NCI-H1092 (cell line): ENCODE measurements at places on chromosomes 13 and 19.
A peak's percentile ranks its signal among the peaks of the same experiment; 100 is the strongest.

- no peak for DNase-seq
These were observed 57.2 kb upstream of the SERPINE3 start for GRCh38 chr13:51282322-51282721.

GRCh38 chr19:34431681-34432402 lies 3.7 kb downstream of the UBA2 start:
- no peak for DNase-seq

- no peak for DNase-seq
These were observed 98.0 kb downstream of the FOXO1 start for GRCh38 chr13:40568246-40569023.

- peak; percentile 55 for DNase-seq
These were observed 12.1 kb upstream of the DACH1 start for GRCh38 chr13:71879129-71879535.

DNA sequence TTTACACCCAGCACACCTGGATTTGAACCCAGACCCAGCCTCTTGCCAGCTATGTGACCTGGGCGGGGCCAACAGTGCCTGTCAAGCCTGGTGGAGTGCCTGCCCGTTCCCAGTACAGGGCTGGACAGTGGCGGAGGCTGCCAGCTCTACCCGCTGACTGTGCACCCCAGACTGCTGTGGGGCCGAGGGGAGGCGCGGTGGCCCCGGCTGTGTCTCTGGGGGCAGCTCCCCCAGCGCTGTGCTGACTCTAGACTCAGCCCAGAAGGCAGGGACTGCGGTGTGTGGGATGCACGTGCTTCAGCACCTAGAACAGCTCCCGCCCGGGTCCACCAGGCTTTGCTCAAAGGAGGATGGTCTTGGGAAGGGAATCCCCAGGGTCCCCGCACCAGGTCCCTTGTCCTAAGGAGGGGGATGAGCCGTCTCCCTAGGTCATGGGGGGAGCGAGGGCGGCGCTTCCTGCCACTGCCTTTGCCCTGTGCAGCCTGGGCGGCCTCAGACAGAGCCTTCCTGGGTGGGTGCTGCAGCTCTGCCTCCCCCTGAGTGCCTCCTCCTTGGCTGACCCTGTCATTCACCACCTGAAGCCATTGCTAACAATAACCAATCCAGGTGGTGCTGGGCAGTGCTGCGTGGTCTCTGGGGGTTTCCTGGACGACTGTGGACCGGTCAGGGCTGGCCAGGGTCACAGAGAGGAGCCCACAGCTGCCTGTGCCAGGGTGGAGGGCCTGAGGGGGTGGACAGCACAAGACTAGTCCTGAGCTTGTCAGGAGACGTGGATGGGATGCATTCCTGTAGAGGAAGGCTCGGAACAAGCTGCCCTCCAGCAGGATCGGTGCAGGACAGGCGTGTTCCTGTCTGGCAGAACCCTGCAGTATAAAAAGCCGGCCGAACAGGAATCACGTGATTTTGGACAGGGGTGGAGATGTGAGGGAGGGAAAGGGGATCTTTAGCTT lies 18.6 kb downstream of the TMEM255B start:
- DNase-seq, result no peak

- DNase-seq, result no peak
These were observed 18.2 kb downstream of the SIN3B start for GRCh38 chr19:16847430-16847829.

GRCh38 chr13:60135344-60135743 lies 28.4 kb downstream of the DIAPH3 start:
- DNase-seq, result no peak

DNA sequence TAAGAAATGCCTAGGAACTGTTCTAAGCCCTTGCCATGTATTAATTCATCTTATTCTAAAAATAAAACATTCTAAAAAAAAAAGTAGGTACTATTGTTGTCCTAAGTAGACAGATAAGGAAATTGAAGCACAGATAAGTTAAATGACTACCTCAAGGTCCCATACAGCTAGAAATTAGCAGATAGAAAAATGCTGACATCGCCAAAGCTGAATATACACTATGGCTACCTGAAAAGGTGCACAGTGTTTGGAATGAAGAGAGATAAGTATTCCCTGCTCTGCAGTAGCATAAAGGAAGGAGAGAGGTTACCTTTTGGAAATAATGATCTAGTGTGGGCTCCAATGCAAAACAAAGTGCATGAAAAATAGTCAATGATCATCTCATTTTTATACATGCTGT lies 65.3 kb downstream of the DCT start:
- no peak for DNase-seq

DNA sequence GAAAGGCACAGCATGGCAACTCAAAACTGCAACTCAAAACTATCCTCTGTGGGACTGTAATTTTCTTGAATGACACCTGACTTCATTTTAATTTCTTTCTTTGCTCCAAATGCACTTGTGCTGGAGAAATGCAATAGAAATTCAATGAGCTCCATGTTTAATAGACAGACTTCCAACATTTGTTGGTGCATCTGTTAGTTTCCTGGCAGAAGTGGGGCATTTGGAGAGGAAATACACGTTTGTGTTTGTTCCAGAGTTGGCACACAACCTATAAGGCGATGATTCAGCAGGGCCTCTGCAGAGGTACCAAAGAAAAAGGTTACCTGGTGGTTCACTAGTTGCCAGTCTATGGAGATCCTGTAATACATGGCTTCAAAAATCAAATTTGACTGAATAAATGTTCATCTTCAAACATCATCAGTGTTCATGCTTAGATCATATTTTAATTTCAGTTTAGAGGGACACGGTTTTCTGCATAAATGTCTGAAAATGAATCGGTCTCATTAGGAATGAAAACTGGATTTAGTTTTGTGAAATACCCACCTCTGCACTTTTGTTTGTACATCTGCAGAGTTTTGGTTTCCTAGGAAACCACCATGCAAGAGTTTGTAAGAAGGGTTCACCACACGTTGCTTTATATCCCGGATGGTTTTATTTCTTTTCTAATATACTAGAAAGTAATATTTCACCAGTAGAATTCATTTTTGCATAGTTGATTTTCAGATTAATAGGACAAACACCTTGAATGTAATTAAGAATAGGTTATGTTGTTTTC lies 21.8 kb upstream of the OBI1 start:
- peak; percentile 50 for DNase-seq

- DNase-seq, result no peak
These were observed 7.3 kb downstream of the IRS2 start for GRCh38 chr13:109779074-109779473.

DNA sequence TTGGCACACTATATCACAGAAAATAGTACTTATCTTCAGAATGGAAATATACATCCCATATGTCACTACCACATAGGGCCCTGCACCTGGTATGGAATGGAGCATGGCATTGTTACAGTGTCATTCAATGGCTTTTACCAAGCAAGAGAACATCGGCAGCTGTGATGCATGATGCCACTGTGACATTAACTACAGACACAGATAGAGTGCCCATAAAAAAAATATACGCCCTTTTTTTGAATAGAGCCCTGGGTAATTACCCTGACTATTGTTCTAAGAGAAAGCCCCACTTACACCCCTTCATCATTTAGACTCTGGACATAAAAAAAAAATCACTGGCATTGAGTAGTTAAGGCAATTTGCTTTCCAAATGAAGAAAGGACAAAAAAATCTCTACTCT lies 320.3 kb downstream of the DNAJC15 start:
- no peak for DNase-seq

DNA sequence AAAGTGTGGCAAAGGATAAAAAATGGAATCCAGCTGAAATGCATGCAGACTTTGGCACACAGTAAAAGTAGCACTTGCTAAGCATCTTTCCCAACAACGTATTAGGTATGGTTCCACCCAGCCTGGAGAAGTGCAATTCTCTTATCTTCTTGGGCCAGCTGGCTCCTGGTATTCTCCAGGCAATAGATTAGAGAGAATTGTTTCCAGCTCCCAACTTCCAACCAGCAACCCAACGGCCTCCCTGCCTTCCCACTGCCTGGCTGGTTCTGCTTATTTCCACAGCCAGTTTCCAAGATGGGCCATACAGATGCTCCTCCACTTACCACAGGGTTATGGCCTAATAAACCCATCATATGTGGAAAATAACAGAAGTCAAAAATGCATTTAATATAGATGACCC lies 133.4 kb downstream of the OXGR1 start:
- no peak for DNase-seq

DNA sequence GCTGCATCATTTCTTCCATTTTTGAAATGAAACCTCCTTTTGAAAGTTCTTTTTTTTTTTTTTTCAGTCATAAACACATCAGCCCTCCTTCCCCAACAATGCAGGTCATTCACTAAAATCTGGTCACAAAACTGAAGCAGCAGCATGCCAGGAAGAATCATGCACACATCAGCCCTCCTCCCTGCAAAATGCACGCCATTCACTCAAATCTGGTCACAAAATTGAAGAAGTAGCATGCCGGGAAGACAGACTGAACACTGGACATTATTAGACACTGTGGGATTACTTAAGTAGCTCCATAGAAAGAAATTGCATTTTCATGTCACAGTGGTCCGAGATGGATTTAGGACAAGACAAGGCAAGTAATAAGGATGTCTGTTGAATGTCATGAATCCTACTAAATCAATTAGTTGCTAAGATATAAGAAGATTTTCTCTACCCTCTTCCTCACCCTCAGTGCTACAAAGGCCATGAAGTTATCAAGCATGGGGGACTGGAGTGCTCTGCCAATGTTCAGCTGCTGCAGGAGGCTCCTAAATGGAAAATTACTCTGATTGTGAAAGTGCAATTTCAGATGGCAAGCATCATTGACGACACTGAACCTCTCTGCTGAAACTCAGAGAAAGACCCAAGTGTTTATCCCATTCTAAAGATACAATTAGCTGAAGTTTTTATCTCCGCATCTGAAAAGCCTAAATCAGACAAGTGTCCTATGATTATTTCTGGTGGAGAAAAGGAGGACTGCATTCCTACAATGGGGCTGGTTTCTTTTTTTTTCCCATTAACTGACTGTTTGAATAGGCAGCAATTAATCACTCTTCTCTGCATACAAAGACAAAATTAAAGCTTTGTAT lies 913.2 kb downstream of the DIAPH3 start:
- DNase-seq, result no peak

DNA sequence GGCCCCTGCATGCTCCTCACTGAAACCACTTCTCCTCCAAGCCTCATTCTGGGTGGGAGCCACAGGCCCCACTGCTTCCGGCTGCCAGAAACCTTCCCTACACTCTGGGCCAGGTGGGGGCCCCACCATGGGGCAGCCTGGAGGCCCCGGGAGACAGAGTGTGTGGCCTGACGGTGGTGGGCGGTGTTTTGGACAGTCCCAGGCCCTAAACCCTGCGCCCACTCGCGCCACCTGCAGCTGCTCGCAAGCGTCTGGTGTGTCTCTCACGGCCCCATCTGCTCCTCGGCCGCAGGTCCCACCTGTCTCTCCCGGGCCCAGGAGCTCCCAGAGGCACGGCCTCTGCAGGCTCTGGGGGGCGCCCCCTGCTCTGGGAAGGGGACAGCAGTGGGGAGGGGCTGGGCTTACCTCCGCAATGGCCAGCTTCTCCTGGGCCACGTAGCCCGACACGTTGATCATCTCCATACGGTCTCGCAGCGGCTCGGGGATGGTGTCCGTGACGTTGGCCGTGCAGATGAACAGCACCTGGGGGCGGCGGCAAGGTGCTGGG lies 5.6 kb downstream of the RPL36 start:
- DNase-seq, result no peak

- no peak for DNase-seq
These were observed 11.6 kb downstream of the DIAPH3 start for GRCh38 chr13:60152114-60152513.

- no peak for DNase-seq
These were observed 211.5 kb downstream of the URI1 start for GRCh38 chr19:30153326-30154210.

DNA sequence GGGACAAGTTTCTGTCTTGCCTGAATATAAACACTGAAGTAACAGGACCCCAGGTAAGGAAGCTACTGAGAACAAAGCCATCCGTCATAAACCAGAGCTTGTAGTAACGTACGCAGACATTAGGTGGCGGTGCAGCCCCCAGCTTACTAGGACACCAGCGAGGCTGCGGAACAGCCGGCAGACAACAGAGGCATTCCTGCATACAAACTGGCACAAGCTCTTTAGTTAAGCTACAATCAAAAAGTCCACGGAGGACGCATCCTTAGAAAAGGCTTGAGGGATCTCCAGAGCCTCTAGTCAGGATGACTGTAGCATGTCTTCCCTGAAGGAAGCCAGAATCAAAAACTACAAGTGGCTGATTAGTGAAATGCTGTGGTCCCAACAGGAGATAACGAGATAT lies 26.2 kb downstream of the ZNF160 start:
- peak; percentile 13 for DNase-seq

- DNase-seq, result no peak
These were observed 18.4 kb downstream of the CPB2 start for GRCh38 chr13:46086421-46086922.

DNA sequence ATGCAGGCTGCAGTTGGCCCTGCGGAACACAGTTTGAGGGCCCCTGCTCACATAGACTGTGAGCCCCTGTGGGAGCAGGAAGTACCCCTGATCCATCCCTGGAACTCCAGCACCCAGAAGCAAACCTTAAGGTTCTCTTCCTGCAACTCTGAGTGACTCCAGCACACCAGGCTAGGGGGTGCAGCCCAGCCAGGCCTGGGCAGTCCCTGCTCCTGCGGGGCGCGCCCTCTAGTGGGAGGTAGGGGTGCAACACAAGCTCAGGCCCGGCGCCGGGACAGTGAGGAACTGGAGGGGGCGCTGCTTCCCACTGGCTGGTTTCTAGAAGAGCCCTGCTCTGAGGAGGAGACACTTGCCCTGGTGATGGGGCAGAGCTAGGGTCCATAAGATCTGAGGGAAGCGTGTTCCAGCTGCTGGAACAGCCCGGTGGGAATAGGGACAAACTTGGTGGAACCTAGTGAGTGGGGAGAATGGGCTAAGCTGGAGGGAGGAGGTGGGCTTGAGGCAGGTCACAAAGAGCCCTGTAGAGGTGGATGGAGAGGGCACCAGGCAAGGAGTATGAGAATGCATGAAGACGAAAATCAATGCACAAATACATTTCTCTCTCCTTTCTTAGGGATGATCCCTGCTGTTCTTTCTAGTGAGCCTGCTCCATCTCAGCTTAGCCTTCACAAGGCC lies 5.0 kb downstream of the ZSCAN5A start:
- no peak for DNase-seq

GRCh38 chr13:96573563-96573962 lies 420.7 kb downstream of the OXGR1 start:
- DNase-seq, result no peak

DNA sequence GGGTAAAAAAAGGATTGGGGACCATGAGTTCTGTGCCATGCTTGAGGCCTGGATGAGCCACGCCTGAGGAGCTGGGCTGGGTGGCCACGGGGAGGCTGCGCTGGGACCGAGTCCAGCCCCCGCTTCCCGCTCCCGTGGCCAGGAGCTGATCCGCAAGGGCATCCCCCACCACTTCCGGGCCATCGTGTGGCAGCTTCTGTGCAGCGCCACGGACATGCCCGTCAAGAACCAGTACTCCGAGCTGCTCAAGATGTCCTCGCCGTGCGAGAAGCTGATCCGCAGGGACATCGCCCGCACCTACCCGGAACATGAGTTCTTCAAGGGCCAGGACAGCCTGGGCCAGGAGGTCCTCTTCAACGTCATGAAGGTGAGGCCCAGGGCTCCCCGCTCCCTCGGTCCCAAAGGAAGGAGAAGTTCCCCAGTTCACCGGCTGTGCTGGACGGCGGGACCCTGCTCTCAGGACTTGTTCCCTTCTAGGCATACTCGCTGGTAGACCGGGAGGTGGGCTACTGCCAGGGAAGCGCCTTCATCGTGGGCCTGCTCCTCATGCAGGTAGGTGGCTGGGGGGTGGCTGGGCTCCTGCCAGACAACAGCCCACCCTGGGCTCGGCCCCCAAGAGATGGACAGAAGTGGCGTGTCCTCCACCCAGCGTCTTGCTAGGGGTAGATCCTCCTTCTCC lies 18.9 kb downstream of the EVI5L start:
- no peak for DNase-seq

GRCh38 chr19:13085666-13086065 lies 17.0 kb downstream of the LYL1 start:
- no peak for DNase-seq

GRCh38 chr13:21747456-21747855 lies 76.6 kb downstream of the FGF9 start:
- DNase-seq, result no peak
